ENCODE measurements at places on chromosomes 5 and 9.

DNA sequence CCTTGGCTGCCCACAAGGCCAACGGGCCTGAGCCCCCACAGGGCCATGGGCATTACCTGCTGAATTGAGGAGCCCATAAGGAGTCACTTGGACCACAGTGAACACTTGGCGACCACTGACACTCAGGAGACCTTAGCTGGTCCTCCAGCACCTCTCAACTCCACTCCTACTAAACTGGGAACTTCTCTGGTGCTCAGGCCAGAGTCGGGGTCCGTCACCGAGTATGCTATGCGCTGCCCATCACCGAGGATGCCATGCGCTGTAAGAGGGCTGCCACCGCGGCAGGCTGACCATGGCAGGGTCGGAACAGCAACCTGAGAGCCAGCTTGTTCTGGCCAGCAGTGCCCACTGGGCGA is 600 bp upstream of the SQSTM1 start:
- DNase-seq, result peak; percentile 33

GRCh38 chr9:2727966-2728613 is 10.8 kb downstream of the KCNV2 start:
- peak; percentile 70 for DNase-seq

DNA sequence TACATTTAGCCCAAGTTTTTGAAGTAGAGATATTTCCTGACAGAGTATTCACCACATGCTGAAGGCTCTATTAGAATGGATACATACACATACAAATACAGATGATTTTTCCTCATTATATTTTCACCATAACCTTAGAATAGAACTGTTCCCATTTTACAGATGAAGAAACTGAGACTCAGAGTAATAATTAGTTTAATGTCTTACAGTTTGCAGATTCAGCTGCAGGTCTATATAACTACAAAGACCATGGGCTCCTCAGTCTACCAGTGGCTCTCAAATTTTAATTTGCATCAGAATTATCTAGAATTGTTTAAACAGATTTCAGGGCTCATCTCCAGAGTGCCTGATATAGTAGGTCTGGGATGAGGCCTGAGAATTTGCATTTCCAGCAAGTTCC is 64.4 kb downstream of the GRAMD2B start:
- DNase-seq, result no peak

- peak; percentile 69 for DNase-seq
These were observed 10.2 kb downstream of the RECK start for GRCh38 chr9:36046923-36047322.

DNA sequence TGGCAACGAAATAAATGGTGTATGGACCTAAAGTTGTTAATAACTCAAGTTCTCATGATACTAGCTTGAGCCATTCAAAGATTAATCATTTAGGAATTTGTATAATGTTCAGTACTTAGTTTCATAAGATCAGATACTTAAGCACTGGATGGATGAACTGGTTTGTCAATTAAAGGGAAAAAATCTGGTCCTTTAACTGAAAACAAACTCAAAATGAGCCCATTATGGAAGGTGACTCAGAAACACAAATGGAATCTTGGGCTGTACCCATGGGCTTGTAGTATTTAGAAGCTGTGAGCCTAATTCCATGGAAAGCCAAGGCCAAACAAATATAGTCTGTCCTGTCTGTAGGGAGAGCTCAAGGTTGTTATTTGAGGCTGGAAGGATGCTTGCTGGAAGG is 27.6 kb upstream of the ADRB2 start:
- no peak for DNase-seq

- DNase-seq, result no peak
These were observed 28.5 kb upstream of the IL17B start for GRCh38 chr5:149407323-149408251.

- DNase-seq, result no peak
These were observed 402.4 kb upstream of the GRAMD2B start for GRCh38 chr5:126020770-126021169.

DNA sequence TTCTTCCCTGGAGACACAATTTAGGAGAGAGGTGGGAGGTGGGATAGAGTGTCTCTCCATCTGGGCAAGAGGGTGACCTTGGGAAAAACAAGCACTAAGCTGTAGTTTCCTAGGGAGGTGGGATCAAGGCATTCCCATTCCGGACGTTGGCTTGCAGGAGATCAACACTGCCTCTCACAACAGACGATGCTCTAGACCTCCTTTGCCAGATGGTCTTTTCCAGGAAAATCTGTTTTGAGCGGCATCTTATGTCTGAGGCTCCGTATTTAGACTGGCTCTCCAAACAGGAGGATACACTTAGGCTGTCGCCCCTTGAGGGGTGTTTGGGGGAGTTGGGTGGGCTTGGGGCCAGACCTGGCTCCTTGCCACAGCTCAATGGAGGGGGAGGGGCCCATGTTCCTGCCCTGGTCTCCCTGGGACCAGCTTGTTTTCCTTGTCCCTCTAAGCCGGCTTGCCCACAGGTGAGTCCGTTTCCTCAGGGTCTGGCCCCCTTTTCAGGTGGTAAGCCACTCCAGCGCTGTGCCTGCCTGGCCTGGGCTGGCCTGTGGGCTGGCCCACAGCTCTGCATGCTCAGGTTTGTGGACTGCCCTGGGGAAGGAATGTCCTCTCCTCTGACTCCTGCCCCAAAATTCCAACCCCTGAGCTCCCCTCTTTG is 2.4 kb downstream of the PSD2 start:
- peak; percentile 76 for DNase-seq

- no peak for DNase-seq
These were observed 1440.2 kb upstream of the ACO1 start for GRCh38 chr9:30944225-30944569.

GRCh38 chr9:85321561-85321960 is 420.2 kb downstream of the AGTPBP1 start:
- no peak for DNase-seq

GRCh38 chr9:116435706-116436105 is 251.4 kb upstream of the TRIM32 start:
- no peak for DNase-seq

DNA sequence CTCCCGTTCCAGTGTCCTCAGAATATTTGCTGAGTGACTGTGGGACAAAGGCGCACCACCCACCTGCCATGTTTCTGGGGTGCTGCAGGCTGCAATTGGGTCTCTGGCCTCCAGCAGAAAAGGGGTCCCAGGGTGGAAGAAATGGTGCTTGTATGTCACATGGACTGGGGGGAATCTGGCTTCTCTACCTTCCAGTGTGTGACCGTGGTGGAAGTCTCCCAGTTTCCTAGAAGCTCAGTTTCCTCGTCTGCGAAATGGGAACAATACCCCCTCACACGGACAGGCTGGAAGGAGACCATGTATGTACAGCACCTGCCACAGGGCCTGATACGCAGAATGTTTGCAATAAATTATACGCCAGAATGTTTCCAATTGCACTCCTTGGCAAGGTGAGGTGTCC is 23.8 kb downstream of the CPLX2 start:
- no peak for DNase-seq

- DNase-seq, result no peak
These were observed 40.1 kb downstream of the MACIR start for GRCh38 chr5:103298607-103299188.

DNA sequence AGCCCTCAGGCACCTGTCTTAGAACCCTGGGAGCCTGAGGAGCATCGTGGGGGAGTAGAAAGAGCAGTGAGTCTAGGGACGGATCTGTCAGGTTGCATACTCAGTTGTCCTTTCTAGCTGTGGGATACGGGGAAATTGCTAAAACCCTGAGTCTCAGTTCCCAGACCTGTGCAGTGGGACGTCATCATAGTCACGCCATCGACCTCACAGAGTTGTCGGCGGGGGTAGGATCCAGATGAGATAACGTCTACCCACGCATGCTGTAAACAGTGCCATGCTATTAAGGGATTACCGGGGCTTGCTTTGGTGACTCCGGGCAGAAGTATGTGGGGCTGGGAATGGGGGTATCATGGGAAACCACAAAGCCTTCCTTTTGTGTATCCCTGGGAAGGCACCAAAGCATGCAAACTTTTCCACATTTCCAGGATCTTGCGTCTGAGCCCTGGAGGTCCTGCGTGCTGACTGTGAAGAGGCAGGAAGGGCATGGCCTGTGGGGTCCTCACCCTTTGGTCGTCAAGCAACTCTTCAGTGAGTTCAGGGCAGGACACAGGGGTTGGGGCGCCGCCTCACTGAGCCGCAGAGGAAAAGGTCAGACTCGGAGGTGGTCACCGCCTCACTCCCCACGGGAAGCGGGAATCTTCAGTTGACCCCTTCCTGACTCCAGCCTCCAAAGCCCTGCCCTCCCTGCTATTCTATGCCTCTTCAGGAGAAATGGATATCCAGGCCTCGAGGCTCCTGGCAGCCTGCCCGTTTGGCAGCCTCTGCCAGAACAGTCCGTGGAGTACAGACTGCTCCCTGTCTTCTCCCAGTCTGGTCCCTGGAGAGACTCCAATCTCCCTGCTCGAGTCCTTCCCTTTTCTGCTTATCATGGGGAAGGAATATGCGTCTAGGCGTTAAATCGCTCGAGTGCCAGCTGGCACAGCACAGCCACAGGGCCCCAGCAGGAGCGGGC is 186.8 kb upstream of the KLF9 start:
- DNase-seq, result peak; percentile 67

- no peak for DNase-seq
These were observed 566 bp upstream of the CEP78 start for GRCh38 chr9:78235256-78235761.

DNA sequence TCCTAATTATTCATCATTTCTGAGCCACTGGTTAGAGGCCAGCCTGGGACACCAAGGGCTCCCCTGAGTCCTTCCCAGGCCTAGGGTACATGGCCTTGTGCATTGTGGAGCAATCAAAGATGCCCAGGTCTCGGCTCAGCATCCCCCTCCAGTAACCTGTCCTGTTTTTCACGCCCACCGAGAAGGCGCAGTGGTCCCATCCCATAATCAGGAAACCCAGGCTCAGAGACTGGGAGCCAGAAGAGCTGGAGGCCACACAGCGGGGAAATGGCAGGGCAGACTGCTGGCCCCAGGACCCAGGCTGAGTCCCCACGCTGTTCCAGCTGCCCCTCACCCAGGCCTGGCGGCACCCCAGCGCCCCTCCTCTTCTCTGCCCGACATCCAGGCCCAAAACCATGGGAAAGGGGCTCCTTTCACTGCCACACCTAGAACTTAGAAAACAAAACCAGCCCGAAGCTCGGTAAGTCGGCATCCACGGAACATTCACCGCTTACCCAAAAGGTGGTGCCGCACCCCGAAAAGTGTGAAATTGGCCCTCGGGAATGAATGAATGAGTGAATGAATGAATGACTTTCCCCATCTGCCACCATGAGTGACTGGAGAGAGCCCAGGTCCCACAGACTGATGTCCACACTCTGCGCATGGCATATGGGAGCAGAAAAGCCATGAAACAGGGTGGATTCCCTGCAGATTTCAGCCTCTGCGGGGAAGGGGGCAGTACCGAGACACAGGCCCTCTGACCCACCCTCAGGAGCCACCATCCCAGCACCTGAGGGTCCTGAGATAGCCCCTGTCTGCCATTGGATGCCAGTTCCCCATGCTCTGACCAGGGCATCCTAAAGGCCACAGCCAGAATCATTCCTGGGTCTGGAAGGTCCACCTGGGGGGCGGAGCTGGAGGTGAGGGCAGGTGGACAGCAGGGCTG is 132.5 kb downstream of the OLFM1 start:
- no peak for DNase-seq

Data from NCI-H82 (cell line).